Amygdala (tissue), 56 donors: ENCODE measurements at places on chromosomes 3 and 15.

DNA sequence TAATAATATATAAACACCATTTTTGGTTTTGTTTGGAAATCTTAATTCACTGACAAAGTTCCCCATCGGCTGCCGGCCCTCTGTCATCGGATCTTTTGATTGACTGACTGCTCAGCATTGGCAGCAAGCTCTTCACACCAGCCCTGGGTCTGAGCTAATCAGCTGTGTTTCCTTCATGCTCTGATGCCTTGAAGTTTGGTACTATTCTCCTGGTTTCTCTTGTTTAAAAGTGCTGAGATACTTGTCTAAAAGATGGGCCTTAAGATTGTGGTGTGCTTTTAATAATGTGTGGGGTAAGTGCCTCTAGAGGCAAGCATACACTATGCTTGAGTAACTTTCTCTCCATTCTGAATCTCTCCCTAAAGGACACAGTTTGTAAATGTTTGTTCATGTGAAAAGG is 415.5 kb upstream of the TPRG1 start:
- DNase-seq: no peak

- no peak for DNase-seq
These were observed 62.7 kb downstream of the PXYLP1 start for GRCh38 chr3:141294301-141294700.

- DNase-seq: no peak
These were observed 81.1 kb downstream of the TRIM42 start for GRCh38 chr3:140758791-140759444.

DNA sequence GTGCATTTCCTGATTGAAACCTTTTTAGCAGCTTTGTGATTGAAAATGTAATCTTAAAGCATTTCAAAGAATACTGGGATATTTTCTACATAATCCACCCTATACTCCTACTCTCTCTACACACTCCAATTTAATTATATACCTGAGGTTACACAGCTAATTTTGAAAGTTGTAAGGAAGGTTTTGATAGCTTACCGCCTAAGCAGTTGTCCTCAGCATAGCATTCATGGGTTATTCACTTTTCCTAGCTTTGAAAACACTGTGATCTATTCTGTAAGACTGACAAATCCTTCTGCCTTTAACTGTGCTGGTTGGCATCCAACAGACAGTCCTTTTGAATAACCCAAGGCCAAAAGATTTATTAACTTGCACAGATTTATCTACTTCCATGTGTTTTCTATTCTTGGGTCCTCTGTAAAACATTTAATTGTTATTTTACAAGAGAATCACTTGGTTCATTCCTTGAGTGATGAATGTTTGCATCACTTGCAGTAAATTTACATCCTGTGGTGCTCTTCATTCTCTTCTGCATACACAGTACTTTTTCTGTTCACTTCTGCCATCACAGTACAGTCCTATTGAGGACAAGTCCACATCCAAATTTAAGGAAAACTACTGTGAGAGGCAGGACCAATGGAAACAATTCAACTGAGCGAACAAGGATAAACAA is 44.8 kb downstream of the SERPINI1 start:
- no peak for DNase-seq

DNA sequence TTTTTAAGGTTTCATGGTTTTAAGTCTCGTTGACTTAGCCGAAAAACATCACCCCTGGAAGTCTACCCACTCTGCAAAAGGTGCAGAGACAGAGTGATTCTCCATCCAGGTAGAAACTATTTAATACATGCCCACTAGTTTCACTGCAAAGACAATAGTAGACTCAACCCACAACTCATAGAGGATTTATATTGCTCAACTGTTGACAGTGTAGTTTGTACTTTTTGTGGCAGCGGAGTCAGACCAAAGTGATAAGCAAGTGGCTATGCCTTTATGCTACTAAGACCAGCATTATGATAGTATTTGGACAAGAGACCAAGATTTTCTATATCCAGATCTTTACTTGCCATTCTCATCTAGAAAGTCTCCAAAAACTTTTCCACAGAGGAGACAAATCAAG is 98.8 kb upstream of the ZBTB20 start:
- no peak for DNase-seq

- no peak for DNase-seq
These were observed 24.0 kb downstream of the HPS3 start for GRCh38 chr3:149153402-149153801.

GRCh38 chr3:40237889-40238571 is 71.5 kb upstream of the EIF1B start:
- no peak for DNase-seq

DNA sequence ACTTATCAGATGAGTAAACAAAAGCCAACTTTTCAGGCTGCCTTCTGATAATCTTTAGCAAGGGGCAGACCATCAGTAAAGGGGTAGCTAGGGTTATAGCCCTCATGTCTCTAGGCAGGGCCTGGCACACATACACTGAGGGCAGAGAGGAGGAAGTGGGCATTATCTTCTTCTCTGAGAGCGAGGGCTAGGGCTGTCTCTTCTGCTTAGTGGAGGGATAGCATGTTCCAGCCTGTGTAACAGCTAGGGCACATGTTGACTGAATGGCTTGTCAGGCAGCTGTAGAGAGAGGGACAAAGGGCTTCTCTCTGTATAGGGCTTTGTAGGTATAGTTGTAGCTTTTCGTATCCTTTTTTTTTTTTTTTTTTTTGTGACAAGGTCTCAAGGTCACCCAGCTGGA is 17.8 kb downstream of the CRTC3 start:
- no peak for DNase-seq

DNA sequence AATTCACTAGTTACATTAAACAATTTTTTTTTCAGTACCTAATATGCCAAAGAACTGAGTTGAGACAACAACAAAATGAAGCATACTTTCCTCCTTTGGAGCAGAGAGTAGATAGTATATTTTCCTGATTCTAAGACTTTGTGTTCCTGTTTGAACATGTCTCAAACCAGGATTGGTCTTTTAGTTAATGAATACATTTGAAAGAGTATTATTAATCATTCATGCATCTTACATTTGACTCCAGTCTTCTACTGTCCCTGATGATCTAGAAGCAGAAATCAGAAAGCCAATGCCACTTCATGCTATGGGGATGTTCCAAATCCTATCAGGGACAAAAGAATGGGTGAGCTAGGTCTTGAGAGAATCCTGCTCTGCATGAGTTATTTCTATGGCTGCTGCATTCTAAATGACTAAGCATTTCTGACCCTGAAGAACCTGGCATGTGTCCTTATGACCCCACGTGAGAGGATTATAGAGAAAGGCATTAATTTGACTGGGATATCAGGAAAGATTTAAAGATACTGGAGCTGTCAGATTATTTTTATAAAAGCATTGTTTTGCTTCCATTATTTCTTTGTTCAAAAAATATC is 32.9 kb upstream of the MBNL1 start:
- DNase-seq: no peak
